T-helper 2 cell (primary cell): ENCODE measurements at places on chromosomes 1 and 21.

GRCh38 chr1:151655371-151655770, 43.5 kb downstream of the SNX27 start:
- DNase-seq: no peak

- DNase-seq: no peak
Observed at GRCh38 chr1:165958306-165958705, 130.9 kb downstream of the UCK2 start.

- no peak for DNase-seq
Observed at GRCh38 chr1:46812996-46813857, 14.4 kb downstream of the CYP4B1 start.

GRCh38 chr1:162456323-162456722, 41.3 kb upstream of the UHMK1 start:
- DNase-seq: no peak

- no peak for DNase-seq
Observed at GRCh38 chr1:7015022-7015421, 229.8 kb downstream of the CAMTA1 start.

- peak; percentile 9 for DNase-seq
Observed at GRCh38 chr21:33894736-33895288, 20.8 kb downstream of the ATP5PO start.

DNA sequence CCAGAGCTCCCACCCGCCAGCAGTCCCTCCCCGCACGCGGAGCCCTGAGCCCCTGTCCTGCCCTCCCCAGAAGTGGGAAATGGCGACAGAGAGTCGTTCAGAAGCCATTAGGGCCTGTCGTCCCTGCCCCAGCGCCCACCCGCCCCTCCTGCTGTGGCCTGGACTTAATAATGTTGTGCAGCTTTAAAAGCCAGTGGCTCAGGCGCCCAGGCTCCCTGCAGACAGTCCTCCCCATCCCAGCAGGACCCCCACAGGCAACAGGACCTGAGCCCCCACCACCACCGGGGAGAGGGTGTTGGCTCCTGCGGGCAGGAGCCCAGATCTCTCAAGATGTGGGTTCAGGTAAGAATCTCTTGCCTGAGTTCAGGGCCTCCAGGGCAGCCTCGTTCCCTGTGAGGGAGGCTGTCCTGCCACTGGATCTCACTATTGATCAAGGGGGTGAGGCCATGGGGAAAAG, 125.3 kb upstream of the RUNX3 start:
- DNase-seq: no peak

GRCh38 chr1:9066945-9067807, 2.3 kb downstream of the SLC2A5 start:
- DNase-seq: no peak

DNA sequence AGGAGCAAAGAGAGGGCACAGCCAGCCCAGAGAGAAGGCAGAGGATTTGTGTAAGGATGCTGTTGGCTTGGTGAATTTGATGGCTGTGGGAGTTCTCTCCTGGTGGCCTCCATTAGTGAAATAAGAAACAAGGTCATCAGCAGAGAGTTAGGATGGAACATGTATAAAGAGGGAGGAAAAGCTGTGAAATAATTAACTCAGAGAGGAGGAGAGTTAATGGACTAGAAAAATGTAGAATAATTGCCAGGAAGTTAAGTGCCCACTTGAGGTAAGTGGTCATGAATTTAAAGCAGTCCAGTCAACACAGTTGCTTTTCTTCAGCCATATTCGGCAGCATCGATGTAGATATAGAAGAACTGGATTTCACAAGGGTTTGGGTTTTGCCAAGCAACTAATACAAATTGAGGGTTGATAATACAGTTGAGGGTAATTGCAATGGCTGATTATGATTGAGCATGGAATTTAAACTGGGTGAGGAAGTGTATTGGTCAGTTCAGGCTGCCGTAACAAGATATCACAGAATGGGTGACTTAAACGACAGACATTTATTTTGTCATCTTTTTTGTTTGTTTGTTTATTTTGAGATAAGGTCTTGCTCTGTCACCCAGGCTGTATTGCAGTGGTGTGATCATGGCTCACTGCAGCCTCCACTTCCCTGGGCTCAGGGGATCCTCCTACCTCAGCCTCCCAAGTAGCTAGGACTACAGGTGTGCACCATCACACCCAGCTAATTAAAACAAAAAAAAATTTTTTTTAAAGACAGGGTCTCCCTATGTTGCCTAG, 31.7 kb upstream of the KLF17 start:
- DNase-seq: no peak

GRCh38 chr1:45299981-45300668, 26.6 kb upstream of the HPDL start:
- no peak for DNase-seq

GRCh38 chr1:51482881-51483280, 36.2 kb downstream of the EPS15 start:
- DNase-seq: no peak

DNA sequence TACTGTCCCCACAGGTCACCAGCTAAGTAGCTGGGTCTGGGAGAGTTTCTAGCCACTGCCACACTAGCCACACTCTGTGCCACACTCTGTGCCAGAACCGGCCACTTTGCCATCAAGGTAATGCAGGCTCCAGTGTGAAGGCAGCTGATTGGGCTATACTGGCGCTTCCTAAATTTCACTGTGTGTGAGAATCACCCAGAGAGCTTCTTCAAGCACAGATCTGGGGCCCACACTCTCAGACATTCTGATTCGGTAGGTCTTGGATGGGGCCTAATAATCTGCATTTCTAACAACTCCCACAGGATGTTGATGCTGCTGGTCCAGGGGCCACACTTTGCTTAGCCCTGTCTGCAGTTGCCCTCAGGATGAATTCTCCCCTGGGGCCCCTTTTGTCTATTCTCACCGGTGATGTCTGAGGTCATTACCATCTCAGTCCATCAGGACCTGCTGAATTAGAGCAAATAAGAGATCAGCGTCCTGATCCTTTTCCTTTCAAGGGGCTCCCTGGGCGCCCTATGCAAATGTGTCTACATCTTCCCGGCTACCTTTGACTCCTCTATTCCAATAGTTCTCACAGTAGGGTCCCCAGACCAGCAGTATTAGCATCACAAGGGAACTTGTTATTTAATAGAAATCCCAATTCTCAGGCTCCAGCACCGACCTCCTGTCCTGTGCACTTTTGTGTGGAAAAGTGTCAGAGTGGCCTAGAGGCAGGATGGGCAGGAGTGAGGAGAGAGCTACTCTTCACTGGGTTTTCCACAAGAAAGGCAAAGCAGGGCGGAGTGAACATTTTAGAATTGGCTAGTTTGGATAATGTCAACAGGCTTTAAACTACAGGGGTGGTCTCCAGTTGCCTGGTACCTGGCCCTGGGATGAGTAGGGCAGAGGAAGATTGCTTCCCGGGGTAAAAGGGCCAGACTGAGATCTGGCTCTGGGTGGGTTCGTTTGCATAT, 24.7 kb upstream of the LRRN2 start:
- no peak for DNase-seq

DNA sequence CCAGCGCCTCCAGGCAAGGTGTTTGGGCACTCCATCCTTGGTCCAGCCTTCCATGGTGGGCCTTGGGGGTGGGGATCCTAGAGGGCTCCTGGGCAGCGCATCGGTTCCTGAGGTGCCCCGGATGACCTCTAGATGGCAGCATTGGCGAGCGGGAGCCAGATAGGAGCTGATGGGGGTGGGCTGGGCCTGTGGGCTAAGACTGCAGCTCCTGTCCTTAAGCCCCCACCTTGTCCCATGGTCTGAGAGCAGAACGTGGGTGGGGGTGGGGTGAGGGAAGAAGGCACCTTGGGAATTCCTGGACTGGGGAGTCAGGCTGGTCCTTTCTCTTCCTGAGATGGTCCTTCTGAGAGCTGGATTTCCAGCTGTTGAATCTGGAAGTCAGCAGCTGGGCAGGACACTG, 93.4 kb upstream of the CSF3R start:
- DNase-seq: peak; percentile 13

- DNase-seq: no peak
Observed at GRCh38 chr1:210573141-210573540, 244.4 kb downstream of the HHAT start.

DNA sequence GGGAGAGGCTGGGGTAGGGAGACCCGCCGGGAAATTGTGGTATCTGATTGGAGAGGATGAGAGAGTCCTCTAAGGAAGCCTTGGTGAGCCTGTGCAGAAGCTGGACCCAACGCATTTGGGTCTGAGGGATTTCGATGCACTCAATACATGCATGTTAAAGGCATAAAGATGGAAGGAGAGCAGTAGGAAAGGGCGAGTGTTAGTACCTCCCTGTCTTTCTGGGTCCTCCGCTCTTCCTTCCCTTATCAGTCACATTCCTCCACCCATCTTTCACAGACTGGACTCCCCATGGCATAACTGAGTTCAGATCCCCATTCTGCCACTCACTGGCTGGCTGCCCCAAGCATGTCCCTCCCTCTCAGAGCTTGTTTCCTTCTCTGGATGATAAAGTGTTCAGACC, 7.3 kb downstream of the RGS16 start:
- DNase-seq: no peak

DNA sequence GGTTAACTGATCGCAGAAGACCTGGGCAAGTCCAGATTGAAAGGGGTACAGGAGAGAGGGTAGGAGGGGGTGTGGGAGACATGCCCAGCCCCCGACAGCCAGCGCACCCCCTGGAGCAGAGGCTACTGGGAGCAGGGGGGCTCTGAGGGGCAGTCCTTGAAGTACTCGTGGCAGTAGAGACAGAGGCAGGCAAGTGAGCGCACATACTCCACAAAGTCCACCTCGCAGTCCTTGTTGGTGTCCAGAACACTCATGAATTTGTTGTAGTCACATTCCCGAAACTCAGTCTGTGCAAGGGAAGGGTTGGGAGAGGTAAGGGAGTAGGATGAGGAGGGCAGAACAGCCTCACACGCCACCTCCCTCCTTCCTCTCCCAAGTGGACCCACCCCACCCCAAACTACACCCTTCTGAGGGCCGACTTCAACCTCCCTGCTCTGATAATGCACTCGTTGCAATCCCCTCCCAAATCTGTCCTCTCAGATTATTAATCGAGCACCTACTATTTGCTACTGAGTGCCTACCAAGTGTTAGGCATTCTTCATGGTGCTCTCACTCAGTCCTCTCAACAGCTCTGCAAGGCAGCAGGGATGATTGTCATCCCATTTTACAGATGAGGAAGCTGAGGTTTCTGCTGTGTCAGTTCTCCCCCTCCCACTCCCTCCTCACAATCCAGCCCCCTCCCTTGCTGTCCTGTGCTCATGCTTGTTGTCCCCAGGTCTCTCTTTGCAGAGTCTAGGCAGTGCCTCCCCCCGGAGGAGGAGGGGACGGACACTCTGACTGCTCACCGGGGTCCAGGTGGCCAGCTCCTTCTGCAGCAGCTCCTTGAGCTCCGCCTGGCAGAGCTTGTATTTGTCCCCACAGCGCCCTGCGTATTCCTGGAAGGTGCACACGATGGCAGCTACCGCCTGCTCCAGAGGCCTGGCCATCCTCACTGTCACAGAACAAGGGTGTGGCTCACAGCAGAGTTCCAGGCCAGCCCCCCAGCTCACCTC, 1.2 kb downstream of the S100A3 start:
- DNase-seq: no peak

DNA sequence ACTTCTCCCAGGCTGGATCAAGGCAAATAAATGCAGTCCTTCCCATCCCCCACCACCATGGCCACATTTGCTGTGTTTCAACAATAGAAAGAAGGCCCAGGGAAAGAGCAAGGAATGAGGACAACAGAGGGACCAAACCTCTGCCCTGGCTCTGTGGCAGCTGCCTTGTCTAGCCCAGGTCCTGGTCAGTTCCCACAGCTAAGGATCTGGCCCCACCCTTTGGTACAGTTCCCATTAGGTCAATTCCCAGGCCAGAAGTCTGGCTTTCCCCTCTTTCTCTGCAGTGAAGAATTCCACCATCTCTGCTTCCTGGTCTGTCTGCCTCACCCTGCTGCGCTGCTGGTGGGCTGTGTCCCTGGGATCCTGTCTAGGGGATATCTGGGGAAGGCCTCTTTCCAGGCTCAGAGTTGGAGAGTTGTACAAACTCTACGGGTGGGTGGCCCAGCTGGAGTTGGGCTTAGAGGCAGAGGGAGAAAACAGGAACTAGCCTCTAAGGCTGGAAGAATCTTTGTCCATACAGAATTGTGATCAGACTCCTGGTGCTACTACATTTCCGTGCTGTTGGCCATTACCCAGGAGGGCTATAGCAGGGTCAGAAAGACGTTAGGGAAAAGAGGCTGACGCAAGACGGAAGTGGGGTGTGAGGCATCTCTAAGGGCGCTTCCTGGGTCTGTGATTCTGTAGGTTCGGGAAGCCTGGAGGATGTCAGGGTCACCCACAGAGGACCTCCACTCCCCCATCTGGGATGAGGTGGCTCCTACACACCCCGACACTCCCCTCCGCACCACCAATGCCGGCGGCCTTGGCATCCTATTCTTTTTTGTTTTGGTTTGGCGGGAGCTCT, 953 bp upstream of the NDUFS2 start:
- no peak for DNase-seq

DNA sequence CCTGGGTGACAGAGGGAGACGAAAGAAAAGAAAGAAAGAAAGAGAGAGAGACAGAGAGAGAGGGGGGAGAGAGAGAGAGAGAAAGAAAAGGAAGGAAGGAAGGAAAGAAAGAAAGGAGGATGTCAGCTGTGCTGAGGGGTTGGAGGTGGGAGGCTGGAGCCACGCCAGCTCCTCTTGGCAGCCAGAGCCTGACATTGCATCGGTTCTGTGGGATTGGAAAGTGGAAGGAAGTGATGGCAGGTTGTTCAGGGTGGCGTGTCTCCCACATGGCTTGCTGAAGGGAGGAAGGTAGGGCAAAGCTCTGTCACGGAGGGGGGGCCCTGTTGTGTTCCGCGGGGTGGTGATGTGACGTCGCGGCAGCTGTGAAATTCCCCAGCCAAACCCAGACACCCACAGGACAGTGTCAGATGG, 30.7 kb downstream of the EIF2D start:
- peak; percentile 59 for DNase-seq

DNA sequence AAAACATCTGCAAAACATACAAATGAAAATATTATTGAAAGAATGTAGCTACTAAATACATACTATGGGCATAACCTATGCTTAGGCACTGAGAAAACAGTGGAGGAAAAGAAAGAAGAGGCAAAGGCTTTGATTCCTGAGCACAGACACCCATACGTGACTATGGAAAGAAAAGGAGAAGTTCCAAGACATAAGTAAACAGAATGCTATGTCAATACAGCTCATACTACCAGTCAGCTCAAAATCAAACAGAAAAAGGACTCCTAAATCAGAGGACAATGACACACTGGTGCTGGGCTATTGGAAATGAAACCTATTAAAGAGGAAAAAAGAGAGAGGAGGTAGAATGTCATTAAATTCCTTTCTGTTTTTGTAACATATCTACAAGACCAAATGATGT, 225.4 kb downstream of the SMYD3 start:
- no peak for DNase-seq

DNA sequence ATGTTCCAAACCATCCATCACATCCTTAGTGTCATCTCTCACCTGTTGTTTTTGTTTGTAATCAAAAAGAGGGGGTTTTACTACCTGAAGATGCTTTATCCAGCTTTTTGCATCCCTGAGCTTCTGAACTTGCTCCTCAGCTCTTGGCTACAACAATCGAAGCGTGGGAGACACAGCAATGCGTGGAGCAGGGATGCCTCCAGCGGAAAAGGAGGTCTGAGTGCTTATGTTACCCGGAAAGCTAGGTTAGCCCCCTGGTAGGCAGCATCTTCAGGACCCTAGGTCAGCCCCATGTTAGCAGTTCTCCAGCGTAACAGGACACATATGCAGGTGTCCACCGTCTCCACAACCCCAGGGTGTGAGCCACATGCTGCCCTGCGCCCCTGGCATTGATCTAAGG, 141.5 kb downstream of the RRAGC start:
- DNase-seq: no peak
